ENCODE measurements at places on chromosomes 1 and 21.

- no peak for DNase-seq
Measured at GRCh38 chr1:98468111-98468717, 193.3 kb upstream of the SNX7 start.

GRCh38 chr1:164578479-164579200 lies 19.7 kb downstream of the PBX1 start:
- DNase-seq, result no peak

- DNase-seq, result no peak
Measured at GRCh38 chr21:15014221-15014620, 50.6 kb downstream of the NRIP1 start.

DNA sequence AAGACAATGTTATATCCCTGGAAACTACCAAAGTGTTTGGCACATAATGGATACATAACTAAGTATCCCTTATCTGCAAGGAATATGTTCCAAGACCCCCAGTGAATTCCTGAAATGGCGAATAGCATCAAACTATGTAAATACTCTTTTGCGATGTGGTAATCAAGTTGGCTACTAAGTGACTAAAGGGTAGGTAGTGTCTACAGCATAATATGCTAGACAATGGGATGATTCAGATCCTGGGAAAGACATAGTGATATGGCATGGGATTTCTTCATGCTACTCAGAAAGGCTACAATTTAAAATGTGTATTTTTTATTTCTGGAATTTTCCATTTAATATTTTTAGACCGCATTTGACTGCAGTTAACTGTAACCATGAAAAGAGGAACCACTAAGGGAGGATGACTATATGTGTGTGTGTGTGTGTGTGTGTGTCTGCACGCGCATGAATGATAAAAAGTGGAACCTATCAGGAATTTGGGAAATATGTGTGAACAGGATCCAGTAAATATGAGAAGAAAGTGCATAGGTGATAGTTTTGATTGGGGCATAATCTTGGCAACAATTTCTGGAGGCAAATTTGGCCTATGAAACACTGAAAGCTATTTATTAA lies 1899.9 kb downstream of the NCAM2 start:
- DNase-seq, result no peak

DNA sequence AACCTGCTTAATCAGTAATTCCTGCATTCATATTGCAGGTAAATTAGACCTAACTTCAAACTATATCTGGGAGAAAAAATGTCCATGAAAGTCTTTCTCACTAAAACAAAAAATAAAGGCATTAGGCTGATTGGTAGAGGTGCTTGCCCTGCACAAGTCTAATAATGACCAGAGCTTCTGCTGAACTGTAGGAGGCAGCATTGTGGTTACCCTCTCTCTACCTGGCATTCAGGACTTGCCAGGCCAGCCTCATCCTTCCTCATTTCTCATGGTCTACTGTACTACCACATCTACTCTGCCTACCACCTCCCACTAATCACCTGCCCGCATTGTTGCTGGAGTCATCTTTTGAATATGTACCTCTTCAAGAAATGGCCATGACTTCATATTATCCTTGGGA lies 60.8 kb upstream of the KRTAP11-1 start:
- no peak for DNase-seq

DNA sequence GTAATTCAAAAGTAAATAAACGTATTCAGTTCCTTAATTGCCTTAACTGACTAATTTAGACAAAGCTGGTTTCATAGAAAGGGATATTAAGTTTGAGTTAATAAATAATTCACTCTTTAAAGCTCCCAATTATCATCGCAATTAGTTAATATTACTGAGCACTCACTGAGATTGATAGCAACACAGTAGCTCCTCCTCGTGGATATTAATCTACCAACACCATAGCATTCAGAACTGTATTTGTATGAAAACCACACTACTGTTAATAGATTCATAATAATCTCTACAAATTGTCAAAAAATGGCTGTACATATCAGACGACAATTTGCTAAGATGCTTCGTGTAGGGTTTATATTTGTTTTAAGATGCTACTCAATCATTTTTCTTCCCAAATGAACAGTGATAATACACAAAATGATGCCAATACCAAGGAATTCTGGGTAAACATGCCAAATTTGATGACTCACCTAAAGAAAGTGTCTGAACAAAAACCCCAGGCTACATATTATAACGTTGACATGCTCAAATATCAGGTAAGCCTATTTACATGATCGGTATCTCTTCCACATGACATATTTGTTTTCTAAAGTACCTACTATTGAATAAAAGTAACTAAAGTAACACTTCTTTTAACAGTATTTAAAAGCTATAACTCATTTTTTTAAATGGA lies 18.8 kb upstream of the DYNLT5 start:
- no peak for DNase-seq

- no peak for DNase-seq
Measured at GRCh38 chr1:72483846-72484357, 201.6 kb upstream of the NEGR1 start.

GRCh38 chr1:197989058-197989457 lies 71.9 kb downstream of the LHX9 start:
- DNase-seq, result no peak

DNA sequence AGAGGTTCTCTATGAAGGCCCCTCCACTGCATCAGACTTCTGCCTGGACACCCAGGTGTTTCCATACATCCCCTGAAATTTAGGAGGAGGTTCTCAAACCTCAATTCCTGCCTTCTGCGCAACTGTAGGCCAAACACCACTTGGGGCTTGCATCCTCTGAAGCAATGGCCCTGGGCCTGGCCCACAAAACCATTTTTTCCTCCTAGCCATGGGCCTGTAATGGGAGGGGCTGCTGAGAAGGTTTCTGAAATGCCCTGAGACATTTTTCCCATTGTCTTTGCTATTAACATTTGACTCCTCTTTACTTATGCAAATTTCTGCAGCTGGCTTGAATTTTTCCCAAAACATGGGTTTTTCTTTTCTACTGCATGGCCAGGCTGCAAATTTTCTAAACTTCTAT lies 37.9 kb upstream of the PTPRC start:
- no peak for DNase-seq

GRCh38 chr1:108560189-108560873 lies 431 bp downstream of the EEIG2 start:
- no peak for DNase-seq

DNA sequence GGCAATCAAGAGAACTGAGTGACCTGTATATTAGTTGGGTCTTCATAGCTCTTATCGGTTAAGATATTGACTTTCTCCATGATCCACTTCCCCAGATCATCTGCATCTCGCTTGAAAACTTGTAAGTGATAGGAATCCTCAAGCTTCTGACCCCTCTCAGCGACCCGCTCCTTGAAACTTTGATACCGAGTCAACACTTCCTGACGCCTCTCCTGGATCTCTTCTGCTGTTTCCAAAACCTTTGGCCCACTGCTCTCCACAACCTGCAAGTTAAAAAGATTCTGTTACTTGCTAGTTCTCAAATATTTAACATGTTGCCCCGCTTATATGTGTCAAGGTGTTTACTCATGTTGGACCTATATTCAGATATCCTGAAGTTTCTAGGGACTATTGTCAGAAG lies 1.4 kb downstream of the SPTA1 start:
- no peak for DNase-seq

- DNase-seq, result no peak
Measured at GRCh38 chr1:161905269-161905884, 118.3 kb downstream of the OLFML2B start.

DNA sequence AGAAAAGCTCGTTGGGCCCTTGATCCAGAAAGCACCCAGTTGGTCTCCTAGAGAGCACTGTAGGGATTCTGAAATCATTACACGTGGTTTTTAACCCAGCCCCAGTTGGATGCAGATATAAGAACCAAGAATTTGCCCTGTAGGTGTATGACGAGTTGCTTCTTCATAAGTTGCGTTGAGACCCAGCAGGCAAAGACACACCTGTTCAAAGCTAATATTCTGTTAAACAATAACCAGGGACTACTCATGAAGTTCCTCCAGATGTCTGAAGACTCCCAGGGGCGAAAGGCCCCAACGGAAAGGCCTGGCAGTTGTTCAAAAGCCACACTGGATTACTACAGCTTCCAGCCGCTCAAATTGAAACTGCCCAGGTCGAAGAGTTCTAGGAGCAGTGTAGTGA lies 88.6 kb upstream of the HNRNPU start:
- DNase-seq, result no peak

DNA sequence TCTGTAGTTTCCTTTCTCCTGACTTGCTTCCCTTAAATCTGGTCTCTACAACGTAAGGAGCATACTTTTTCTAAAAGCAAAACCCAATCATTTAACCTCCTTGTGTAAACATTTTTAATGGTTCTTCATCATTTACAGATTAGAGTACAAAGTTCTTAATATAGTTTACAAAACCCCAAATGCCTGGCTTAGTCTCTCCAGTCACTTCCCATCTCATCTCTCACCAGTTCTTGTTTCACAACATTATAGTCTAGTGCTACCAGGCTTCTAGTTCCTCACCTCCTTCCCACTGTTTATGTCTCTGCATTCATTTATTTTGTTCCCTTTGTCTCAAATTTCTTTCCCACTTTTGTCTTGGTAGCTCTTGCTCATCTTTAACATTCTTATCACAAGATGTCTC lies 168.4 kb downstream of the FASLG start:
- DNase-seq, result no peak

- no peak for DNase-seq
Measured at GRCh38 chr21:14603202-14603601, 57.1 kb upstream of the SAMSN1 start.

DNA sequence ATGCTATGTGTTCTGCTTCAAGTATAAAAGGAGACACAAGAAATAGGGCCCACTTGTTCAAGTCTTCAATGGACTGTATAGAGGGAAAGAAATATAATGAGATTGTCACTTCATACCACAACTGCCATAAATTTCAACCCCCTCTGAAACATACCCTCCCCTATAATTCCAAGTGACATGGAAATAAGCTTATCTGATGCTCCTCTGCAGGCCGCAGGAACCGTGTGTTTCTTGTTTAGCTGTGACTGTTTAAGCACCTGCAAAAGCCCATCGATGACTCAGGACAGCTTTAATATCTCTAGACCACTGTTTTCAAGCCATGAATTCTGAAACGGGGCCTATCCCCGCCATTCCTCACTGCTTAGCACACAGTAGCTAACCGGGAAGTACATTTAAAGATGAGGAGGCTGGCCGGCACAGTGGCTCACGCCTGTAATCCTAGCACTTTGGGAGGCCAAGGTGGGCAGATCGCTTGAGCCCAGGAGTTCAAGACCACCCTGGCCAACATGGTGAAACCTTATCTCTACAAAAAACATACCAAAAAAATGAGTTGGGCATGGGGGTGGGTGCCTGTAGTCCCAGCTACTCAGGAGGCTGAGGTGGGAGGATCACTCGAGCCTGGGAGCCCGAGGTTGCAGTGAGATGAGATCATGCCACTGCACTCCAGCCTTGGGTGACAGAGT lies 4.2 kb downstream of the HLCS start:
- DNase-seq, result no peak

- DNase-seq, result no peak
Measured at GRCh38 chr1:46550751-46551231, 656 bp downstream of the KNCN start.

- DNase-seq, result no peak
Measured at GRCh38 chr1:27517907-27518718, 28.1 kb upstream of the WASF2 start.

Measured in stimulated activated CD4-positive, alpha-beta T cell treated with anti-CD3 and anti-CD28 coated beads, Interleukin-1b, Interleukin-23, amount 100 ng/mL, for 24 hours (primary cell).